ENCODE measurements at places on chromosomes 2 and 18.

DNA sequence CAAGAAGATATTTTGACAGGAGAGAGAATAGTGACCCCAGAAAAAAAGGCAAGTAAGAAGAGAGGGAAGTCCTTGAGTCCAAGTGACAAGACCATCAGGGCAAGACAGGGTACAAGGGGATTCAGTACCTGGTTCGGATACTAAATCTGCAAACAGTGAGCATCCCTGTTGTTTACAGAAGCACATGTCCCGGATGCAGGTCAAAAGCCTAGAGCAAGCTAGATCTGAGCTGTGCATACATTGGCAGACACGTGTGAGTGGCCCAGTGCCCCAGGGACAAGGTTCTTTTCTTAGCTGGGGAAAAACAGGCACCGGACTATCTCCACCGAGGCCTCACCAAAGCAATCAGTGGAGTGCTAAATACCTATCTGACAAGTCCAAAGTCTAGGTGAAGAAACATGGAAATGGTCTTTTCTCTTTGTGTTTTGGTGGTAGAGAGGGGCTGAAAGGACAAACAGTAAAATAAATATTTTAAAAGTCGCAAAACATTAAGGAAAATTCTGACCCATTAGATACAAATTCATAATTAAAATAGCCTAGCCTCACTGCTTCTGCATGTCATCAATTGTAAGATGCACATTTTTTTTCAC, 165.2 kb downstream of the SUCLG1 start:
- DNase-seq = no peak

- DNase-seq = peak; percentile 41
Measured at GRCh38 chr2:48016225-48017019, 110.1 kb upstream of the FBXO11 start.

DNA sequence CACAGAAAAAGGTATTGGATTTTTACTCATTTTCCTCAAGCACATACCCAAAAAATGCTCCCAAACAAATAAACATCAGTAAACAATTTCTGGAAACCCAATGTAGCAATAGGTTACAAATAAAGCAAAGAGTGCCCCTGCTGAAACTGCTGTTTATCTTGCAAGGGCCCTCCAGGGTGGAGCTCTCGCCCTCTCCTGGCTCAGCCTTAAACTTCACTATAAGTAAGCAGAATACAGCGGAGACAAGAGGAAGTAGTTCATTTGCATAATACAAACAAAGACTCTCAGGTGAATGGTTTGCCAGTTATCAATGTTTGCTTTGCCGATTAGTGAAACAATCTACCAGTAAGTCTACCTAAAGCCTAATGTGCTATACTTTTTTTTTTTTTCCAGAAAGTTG, 437.6 kb downstream of the DLGAP1 start:
- DNase-seq = no peak

- no peak for DNase-seq
Measured at GRCh38 chr18:61655630-61656029, 237.2 kb downstream of the RNF152 start.

DNA sequence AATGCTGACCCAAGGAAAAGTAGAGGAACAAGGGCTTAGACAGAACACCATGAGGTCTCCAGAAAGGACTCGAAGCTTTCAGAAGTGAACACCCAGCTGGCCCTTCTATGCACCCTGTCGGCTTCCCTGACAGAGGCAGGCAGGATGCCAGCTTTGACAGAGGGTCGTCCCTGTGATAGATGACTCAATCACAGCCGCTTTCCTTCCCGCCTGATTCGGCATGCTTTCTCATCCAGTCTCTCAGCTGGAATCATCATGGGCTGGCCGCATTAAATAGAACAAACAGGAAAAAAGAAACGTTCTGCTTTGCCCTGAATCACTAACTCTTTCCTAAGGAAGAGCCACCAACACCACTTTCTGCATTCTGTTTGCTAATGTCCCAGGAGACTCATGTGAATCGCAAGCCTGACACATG, 140.3 kb upstream of the RAB12 start:
- DNase-seq = no peak

- DNase-seq = no peak
Measured at GRCh38 chr2:168999668-169000213, 31.4 kb downstream of the ABCB11 start.

DNA sequence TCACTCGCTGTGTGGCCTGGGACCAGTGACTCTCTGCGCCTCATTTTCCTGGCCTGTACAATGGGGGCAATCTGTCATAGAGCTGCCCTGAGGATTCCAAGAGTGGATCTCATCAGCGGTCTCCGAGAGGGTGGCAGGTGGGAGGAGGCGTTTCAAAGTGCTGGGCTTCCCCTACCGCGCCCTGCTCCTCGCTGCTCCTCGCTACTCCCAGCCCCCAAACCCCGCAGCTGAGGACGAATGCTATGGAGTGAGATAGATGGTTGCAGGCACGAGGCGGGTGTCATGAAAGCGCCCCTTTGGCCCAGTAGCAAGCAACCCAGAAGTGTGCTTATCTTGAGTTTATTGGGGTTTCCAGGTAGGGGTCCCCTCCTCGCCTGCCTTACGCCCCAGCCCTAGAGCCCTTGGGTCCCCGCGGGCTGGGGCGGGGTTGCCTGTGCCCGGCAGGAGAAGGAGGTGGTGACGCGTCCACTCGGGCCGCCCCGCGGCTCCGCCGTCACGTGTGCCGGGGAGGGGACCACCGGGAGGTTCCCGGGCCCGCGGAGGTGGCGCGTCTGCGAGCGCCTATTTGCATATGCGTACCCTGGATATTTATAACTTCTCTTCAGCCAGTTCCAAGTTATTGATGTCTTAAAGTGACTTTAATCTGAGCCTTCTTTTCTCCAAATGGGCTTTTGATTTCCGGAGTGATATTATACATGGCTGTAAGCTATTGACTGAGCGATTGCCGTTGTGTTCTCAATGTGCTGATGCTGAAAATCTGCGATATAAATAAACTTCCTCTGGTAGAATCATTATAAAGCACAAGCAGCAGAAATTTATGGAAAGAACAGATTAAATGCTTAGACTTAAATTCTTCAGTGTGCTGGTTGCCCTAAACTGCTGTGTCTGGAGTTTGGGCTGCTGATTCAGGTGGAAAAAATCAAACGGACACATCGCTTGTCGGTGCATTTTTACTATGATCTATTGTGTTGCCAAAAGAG, 263.7 kb downstream of the ATAD2B start:
- no peak for DNase-seq

- DNase-seq = no peak
Measured at GRCh38 chr2:98114643-98115330, 27.8 kb downstream of the VWA3B start.

GRCh38 chr2:158501301-158501700, 44.5 kb downstream of the PKP4 start:
- DNase-seq = peak; percentile 98

GRCh38 chr2:149885468-149885867, 297.9 kb upstream of the MMADHC start:
- peak; percentile 17 for DNase-seq

GRCh38 chr2:188333751-188334524, 42.3 kb downstream of the GULP1 start:
- no peak for DNase-seq

- DNase-seq = no peak
Measured at GRCh38 chr2:62998949-62999348, 51.7 kb upstream of the OTX1 start.

GRCh38 chr2:18401471-18401870, 159.0 kb downstream of the RDH14 start:
- no peak for DNase-seq

DNA sequence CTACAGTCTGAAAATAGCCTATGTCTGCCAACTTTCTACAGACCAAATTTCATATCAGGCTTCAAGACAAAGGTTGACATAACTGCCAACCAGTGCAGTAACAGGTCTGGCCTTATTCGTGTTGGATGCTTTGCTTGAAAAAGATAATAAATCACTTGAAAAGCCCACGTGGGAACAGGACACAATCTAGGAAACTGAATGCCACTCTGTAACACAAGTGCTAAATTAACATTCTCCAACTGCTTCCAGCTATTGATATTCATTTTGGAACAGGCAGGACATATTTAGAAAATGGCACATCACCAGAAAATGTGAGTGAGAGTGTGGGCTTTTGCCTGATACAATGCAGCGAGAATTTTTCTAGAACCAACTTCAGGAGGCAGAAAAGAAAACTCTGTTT, 165.9 kb upstream of the CCDC150 start:
- peak; percentile 24 for DNase-seq

- DNase-seq = no peak
Measured at GRCh38 chr2:138193416-138194213, 229.3 kb downstream of the HNMT start.

DNA sequence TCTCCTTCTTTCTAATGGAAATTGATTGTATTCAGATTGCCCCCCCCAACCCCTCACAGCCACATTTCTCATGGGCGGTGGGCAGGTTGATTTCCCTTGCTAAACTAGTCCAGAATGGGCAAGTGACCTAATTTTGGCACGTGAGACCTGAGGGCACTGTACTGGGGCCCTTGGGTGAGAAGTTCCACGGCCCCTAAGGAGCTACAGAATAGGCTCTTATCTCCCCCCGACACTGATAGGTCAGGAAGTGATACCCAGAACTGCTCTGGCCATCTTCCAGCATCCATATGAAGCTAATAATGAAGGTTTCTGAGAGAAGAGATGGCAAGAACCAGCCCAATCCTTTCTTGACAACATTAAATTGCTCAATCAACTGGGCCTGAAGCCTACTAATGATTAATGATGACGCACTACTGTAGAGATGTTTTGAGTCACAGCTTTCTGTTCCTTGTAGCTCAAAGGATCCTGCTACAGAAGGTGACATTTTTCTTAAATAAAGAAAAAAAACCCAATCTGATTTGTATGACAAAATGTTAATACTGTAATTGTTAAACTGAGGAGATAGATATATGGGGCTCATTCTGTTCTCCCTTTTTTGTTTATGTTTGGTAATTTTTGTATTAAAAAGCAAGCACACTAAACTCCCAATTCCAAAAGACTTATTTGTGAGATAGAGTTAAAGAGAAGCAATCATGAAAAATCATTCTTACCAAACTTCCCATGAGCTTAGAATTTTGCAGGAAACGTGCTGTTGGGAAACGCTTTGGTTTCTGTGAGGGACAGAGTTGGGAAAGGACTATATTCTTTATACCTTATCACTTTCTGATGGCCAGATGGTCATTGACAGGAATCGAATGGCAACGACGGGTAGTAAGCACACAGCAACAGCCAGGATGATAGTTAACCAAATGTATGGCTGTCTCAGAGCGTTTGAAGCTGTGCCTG, 28.2 kb upstream of the NARS1 start:
- no peak for DNase-seq

All from DMS79 treated with DMSO at 0.1 percent for 48 hours (cell line).